Stimulated activated CD8-positive, alpha-beta memory T cell treated with anti-CD3 and anti-CD28 coated beads, Interleukin-7, amount 100 ng/mL, for 24 hours (primary cell): ENCODE measurements at places on chromosomes 13 and 19.

- DNase-seq = no peak
Measured at GRCh38 chr13:113112893-113113845, 7.6 kb downstream of the F7 start.

DNA sequence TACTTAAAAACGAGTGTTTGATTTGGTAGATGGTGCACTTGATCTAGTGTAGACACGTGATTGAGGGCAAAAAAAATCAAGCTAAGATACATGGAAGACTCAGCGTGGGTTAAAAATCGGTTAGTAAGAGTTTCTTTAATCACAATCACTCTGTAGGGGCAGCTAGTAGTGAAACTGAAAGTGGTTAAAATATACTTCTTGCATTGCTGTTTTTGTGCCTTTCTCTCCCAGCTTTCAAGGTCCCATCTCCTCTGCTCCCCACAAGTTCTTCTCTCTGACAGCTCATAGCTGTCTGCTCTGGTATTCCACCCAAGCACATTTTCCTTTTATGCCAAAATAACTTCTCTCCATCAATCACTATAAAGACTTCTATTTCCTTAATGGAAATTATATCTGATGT, 1089.7 kb downstream of the EFNB2 start:
- DNase-seq = no peak

- DNase-seq = no peak
Measured at GRCh38 chr13:29763436-29764180, 86.8 kb downstream of the UBL3 start.

DNA sequence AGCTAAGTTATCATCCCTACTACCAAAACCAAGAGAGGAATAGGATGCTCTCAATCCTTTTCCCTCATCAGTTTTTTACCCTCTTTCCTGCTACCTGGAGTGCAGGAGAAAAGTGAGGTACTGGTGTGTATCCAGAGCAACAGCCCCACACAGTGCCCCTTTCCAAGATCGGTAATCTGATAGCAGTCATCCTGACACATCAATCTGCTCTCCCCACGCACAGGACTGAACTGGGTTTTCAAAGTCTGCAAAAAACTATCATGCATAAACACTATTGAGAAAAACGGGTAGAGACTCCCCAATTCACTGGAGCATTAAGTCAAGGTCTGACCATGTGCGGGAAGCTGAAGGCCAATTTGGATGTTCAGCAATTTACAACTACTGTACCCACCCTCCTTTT, 284.8 kb downstream of the RBM26 start:
- DNase-seq = no peak

DNA sequence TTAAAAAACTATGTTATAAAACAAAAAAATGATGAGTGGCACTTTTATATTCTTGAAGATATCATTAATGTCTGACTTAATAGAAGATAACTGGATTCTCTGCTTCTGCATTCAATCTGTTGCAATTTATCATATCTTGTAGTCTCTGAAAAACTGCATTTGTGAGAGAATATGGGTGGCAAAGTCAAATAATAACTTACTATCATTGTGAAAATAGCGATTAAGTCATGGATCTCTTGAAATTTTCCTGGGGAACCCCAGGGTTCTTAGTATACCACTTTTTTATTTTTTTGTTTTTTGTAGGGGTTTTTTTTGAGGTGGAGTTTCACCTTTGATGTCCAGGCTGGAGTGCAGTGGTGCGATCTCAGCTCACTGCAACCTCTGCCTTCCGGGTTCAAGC, 127.1 kb downstream of the STOML3 start:
- no peak for DNase-seq

- no peak for DNase-seq
Measured at GRCh38 chr13:59641261-59641660, 522.5 kb downstream of the DIAPH3 start.

DNA sequence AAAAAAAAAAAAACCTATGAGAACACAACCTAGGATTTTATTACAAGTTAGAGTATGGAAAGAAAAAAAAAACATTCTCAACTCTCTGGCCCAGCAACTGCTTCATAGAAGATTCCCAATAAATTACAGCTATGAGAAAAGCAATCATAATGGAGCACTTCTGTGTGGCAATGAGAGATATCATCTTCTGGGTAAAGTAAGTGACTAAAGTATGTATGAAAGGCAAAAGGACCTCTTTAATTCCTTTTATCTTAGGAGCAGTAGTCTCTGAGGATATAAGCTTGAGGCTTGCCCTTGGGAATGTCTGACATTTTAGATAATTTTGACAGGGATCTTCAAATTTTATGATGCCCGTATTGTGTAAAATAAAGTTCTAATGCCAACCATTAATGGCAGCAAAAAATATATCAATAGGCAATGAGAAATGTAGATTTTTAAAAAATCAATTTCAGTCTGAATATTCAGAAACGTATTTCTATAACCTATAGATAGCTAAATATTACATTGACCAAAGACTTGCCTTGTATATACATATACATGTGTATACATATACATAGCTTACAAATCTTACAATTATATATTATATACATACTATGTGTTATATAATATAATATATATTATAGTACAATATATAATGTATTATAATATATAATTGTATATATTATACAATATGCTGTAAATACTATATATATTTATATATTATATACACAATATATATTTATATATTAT, 823.9 kb upstream of the SLITRK1 start:
- DNase-seq = no peak

- no peak for DNase-seq
Measured at GRCh38 chr19:38266981-38267597, 2.7 kb downstream of the SPINT2 start.

- DNase-seq = no peak
Measured at GRCh38 chr19:42069619-42070351, at the start of gene GRIK5. TSS of gene GRIK5 (minus strand) at chr19:42070206. CDS start at chr19:42065770, 4,436 bp downstream.

GRCh38 chr13:24459234-24459633, 53.3 kb downstream of the PARP4 start:
- DNase-seq = no peak

- no peak for DNase-seq
Measured at GRCh38 chr19:39420769-39421168, 8.3 kb downstream of the PLEKHG2 start.

GRCh38 chr13:93547886-93548285, 321.3 kb downstream of the GPC6 start:
- no peak for DNase-seq
